Tongue (tissue), 3 donors: ENCODE measurements at places on chromosomes 4 and X.

DNA sequence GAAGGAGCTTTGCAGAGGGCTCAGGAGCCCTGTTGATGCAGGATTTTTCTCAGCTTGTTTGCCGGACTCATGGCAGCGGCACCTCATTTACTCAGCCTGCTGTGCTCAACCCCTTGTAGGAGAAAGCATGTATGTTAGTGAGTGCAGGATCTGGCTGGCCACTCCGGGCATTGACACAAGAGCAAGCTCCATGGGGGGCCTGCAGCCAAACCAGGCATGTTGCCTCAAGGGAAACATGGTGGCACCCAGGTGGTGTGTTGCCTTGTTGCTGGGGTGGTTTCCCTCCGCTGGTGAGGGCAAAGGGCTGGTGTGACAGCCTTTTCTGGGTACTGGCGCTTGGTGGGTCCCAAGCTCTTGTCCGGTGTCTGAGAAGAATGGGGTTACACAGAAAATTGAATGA, 189.3 kb upstream of the ANXA3 start:
- no peak for DNase-seq

DNA sequence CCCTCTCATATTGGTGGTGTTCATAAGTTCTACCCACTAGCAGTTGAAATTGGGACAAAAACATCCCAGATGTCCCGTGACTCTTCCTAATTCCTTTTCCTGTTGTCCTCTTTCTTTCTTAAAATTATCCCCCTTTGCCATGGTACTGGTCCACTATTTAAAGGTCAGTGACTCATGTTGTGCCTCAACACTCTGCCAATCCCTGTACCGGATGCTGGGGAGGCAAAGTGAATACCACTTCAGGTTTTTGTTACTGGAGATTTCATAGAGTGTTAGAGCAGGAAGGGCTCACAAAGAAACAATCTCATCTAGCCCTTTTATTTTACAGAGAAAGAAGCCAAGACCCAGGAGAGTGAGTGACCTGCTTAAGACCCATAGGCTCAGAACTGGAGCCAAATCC, 24.6 kb downstream of the SEPTIN11 start:
- no peak for DNase-seq

DNA sequence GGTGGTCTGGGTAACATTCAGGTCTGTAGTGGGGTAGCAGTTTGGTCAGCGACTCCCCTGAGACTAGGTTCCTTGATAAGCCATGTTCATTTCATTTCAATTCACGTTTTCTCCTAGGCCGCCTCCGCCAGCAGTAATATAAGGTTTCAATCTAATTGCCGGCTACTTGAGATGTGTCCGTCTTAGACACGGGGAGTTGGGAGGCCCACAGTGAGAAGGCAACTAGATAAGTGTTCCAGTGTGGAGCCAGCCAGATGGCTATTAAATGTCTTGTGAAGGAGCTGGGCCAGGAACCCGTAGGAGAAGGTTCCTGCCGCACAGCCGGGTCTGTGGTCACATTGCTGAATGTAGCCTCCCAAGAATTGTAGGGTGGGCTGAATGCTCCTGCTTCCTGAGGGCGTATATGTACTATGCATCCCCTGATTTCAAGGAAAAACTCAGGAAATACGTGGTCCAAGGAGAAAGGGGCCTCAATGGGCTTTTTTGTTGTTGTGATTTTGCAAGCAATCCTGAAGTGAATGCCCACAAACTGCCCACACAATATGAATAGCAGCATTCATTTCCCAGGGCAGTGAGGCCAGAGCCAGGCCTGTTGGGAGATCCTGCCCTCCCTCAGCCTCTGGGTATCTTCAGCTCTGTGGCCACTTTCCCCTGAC, 220.6 kb upstream of the RPL34 start:
- peak; percentile 17 for DNase-seq

- no peak for DNase-seq
Observed at GRCh38 chrX:12611471-12611870, 179.7 kb upstream of the PRPS2 start.

DNA sequence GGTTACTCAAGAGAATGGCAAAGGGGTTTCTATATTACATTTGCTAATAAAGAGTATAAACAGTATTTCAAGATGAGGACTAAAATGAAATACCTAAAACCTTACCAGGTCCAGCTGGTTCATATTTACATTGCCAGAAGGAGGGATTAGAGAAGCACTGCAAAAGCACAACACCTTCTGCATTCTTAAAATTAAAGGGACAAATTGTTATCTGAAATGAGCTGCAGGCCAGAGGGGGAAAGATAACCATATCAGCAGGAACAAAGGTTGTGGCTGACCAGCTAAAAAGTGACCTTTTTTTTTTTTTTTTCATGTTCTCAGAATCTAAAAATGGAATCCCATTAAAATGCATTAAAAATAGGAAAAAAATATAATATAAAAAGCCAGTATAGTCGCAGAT, 39.7 kb downstream of the AFF2 start:
- DNase-seq: no peak

DNA sequence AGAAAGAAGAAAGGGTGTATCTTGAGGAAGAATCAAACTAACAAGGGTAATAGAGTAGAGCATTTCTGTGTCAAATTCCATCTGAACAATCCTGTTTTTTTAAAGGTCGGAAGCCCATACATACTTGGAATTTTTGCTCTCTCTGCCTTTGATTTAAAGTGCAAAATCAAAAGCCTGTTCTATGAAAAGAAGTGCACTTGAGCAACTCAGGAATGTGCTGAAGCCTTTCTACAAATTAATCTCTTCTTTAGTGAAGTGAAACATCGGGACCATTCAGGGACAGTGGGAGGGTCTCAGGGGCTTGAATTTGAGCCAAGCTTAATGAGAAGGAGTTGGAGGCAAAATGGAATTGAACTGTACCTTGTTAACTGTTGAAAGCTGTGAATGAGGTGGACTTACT, 1008.5 kb upstream of the LCORL start:
- DNase-seq: no peak

DNA sequence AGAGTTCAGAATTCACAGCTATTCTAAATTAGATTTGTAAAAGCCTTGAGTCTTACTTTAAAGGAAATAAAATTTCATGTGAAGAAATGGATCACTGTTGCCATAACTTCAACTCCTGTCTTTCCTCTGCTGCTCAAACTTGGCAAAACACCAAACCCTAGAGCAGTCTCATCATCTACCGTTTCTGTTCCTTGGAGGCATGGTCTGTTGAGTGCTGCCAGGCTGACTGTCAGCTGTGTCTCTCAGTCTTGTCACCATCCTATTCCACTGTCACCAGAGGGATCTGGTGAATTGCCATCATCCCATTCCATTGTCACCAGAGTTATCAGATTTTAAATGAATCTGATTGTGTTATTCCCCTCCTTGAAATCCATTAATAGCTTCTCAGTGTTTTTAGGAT, 55.6 kb downstream of the STIM2 start:
- peak; percentile 65 for DNase-seq
